Progenitor cell of endocrine pancreas (in vitro differentiated cells): ENCODE measurements at places on chromosomes 12 and 14.

DNA sequence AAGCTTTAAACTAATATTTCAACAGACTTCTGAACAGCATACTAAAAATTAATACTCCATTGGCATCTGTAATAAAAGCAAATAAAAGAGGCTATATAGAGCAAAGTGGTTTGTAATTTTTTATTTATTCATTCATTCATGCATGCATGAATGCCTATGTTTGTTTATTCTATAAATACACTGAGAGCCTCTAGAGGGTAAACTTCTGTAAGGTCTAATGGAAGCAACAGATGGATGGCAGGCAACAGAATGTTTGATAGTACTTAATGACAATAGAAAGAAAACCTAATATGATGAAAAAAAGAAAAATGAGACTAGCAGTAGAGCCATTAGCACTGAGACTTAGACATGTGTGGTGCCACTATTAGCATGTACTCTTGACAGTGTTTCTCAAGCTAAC lies 253.1 kb downstream of the CCDC91 start:
- no peak for DNase-seq

DNA sequence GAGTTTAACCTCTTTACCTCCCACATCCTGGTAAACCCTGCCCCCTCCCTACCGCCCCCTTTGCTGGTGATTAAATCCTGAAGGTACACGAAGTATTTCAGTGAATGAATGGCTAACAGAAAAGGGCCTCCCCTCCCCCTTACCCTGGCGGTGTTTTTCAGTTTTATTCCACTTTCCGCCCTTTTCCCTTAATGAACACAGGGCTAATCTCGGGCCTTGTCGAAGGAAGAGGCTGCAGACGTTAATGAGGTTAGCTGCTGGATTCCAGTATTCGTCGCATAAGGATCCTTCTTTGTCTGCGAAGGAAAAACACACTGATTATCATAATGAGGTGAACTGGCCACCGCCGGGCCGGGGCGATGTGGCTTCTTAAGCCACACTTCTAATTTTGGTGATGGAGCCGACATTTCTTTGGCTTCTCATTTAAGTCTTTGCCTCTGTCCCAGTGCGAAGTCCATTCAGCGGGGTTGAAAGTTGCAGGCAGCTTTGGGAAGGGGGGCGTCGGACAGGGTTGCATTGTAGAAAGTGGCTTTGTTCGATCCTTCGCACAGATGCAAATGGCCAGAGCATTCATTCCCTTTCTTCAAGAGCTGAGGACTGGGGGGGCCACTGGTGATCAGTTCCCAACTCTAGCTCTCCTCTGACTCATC lies 6.5 kb downstream of the MEG3 start:
- DNase-seq = no peak

DNA sequence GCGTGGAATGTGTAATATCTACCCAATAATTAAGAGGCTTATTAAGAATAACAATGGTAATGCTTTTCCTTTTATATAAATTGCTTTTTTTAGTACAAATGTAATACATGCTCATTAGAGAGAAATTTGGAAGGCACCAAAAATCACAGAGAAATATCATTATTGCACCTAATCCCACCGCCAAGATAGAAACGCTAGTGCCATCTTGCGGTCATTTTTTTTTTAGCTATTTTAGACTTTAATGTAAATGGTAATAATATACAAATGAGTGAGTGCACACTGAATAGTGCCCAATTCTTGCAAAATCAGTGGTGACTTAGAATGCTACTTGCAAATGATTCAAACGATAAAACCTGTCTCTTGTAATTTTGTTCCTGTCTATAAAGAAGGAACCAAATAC lies 576.8 kb upstream of the TMEM132C start:
- no peak for DNase-seq

- DNase-seq = no peak
Measured at GRCh38 chr12:12606781-12607589, 4.7 kb upstream of the CREBL2 start.

GRCh38 chr12:55824726-55825125 lies 4.7 kb downstream of the DNAJC14 start:
- DNase-seq = no peak

DNA sequence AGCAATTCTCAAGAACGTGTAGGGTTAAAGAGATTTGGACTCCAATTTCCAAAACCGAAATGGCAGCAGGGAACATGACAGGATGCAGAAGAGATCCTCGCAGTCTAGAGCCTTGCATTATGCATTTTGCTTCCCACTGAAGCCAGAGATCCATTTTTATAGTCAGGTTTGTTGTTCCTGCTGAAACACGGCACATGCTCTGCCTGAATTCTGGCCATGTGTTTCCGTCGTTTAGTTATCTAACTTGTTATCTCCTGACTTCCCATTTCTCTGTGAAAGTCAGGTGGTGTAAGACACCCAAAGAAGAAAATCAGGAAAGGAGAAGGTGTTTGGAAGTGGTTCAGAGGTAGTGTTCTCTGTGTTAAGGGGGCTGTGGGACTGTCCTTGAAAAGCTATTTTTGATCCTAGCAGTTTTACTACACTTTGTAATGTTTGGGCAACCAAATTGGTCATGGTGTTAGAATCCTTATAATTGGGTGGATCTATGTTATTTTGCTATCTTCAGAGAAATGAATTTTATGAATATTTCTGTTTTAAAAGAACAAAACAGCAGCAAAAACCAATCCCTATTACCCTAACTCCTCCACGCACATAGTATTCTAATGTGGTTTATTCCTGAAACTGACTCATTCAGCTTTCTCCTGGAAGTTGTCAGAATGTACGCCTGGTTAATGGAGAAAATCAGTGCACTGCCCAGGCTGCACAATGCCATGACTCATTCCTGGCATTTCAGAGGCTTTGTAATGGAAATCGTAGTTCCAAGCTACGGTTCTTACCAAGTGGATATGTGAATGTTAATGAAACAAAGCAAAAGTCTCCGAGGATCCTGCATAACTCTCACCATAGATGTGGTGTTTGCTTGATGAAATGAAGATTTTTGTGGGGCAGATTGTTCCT lies 110.1 kb downstream of the SAMD4A start:
- no peak for DNase-seq

DNA sequence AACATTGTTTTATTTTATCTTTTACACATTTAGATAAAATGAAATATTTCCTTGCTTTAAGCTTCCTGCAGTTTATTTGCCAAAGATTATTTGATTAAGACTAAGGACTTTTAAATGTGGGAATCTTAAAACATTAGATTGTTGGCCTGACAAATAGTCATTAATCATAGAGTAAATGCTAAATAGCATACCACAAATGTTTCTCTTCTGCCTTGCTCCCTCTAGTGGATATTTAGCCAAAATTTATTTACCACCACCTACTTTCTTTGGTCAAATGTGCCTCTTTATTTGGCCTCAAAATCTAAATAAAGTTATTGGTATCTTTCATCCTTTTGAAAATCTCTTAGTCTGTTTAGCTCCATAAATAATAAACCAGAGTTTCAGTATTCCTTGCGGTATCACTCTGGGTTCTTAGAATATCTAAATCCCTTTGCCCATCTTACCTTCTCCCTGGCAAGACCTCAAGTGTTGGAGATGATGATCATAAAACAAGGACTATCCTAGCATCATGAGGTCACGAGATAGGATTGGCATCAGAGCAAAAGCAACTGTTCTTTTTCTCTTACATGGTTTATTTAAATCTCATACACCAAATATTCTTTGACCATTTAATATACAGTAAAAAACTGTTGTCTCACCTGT lies 150.6 kb upstream of the AEBP2 start:
- DNase-seq = no peak

GRCh38 chr12:112938751-112939150 lies 477 bp downstream of the OAS3 start:
- no peak for DNase-seq

- no peak for DNase-seq
Measured at GRCh38 chr12:54606556-54606955, 18.1 kb upstream of the PPP1R1A start.

DNA sequence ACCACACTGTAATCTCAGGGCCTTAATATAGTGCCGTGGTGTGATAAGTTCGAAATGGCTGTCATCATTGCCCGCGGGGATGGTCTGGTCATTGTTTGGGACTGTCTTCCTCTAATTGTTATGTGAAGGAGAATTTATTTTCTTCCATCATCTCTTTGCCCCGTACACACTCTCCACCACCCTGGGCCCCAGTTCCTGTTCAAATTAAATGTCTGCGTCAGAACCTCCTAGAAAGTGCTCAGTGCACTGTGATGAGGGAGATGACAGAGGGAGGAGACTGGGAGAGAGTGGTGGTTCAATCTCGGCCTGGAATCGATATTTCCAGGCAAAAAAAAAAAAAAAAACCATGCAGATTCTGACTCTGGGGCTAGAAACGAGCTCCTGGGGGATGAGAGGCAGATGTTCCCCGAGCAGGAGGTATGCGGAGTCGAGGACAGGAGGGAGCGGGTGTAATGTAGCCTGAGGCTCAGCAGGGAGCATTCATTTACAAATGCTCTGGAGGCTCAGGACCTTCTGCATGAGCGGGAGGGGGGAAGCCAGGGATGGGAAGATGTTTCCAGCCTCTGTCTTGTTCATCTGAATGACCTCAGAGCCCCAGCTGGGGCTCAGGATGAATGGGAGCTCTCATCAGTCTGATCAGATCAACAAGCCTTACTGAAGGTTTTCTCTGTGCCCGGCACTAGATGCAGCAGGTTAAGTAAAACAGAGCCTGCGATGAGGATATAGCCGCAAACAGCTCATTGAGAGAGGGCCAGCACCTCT lies 219.5 kb downstream of the TBX5 start:
- no peak for DNase-seq
